Uterus (tissue), 4 donors: ENCODE measurements at places on chromosomes 7 and 10. TPM values are rescaled to one million over a fixed set of nuclear protein-coding genes. Genes with fewer than 3 reads are reported as not detected.

The DPYSL4 gene
- 1.5 TPM for total RNA-seq

The PTN gene
- 118 TPM for total RNA-seq

The NKX6-2 gene
- 0.14 TPM for total RNA-seq

The DDIT4 gene
- 123 TPM for total RNA-seq

The OPN1SW gene
- not detected for total RNA-seq

The BHLHA15 gene
- 1.6 TPM for total RNA-seq

The IFIT5 gene
- total RNA-seq = 7.7 TPM

The ATRNL1 gene
- total RNA-seq = 193 TPM

The BTBD16 gene
- total RNA-seq = 0.14 TPM

- peak; percentile 93 for DNase-seq
Measured at GRCh38 chr10:104120903-104121484, 977 bp upstream of the SFR1 start.

GRCh38 chr10:22853906-22854447, 73.9 kb upstream of the ARMC3 start:
- DNase-seq = no peak

DNA sequence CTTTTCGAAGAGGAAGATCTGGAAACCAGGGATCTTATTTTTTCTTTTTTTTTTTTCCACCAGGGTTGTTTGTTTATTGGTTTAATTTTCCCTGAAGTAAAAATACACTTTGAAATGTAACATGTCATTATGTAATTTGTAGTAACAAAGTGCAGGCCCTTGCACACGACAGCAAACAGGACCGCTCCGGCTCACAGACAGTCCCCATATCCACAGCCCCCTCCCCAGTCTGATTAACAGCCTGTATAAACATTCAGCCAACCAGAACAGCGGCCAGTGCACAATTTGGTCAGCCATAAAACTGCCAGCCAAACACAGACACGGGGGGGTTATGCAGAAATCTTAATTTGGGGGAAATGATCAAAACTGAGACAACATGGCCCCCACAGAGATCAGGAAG, 431.6 kb upstream of the NPVF start:
- peak; percentile 50 for DNase-seq

DNA sequence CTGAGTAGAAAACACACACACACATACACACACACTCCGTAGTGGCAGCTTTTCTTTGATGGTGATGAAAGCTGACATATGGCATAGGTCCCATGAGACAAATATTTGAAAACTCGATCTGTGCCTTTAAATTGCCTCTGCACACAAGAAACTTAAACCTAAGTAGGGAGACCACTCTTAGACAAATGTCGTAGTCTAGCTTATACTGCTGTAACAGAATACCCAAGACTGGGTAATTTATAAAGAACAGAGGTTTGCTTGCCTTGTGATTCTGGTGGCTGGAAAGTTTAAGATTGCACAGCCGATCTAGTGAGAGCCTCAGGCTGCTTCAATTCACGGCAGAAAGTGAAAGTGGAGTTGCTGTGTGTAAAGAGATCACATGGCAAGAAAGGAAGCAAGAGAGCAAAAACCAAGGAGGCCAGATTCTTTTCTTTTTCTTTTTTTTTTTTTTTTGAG, 489.4 kb upstream of the SORCS1 start:
- no peak for DNase-seq

DNA sequence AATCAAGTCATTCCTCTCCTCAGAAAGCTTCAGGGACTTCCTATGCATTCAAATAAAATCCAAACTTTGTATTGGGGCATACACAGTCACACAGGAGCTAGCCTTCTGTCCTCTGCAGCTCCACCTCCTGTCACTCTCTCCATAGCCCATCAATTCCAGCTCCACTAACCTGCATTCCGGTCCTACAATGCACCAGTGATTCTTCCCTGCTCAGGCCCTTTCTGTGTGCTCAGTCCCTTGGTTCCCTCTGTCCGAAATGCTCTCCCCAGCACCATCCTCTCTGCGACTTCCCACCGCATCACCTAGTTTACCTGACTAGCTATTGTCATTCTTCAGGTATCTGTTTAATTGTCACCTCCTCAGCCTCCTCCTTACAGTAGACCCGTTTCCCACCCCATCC, 26.4 kb upstream of the YAE1 start:
- DNase-seq = no peak

DNA sequence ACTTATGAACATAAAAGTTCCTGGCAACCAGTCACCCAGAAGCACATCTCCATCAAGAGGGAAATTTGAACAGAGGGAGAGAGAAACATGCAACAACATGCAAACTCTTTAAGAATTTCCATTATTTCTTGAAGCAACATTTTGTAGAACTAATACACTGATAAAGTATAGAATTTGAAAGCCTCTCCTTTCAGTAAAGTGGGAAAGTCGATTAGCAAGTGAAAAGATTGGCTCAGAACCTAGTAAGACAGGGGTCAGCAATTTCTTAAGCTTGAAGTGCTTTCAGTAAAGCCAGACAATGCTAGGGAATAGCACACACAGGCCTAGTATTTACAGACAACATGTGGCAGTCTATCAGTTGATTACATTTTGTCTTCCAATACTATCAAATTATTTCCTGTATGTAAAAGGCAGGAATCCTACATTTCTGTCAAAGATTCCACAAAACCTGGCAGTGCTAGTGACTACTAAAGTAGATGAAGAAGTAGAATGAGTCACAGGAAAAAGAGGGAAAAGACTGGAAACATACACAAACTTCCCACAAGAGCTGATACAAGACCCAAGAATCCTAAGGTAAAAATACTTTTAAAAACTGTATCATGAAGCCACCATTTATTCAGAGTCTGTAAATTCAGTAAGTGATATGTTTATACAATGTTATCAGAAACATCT, 25.2 kb downstream of the DNAJC1 start:
- DNase-seq = no peak

DNA sequence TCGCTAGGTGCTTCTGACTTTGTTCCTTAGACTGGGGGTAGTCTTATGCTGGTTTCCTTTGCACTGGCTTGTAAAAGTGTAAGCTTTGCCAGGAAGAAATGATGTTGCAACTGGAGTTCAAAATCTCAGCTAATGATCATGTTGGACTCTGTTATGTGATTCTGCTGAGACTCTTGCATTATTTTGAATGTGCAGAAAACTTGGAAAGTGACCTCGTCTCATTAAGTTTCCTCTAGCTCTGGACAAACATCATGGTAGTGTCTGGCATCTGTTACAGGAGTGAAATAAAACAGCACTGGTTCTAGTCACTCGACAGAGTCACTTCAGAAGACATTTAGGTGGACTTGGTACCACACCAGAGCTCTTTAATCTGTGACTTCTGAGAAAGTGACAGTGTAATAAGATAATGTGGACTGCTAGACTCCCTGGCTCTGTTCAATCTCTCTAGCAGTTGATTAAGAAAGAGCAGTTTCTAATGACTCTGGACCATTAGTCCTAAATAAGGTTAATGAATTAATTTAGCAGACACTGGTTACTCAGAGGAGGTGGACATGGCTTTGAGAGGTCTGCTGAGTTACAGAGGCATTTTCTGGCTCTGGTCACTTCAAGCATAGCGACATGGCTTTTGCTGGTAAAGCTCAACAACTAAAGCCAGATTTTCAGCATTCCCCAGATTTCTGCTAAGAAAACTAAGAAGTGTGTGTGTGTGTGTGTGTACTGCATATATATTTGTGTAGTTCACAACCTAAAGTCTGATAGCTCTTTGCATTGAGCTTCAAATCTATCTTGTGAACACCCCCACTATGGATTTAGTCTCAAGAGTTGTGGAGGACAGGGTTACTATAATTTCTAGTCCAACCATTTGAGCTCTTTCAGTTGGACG, 2.0 kb downstream of the NRP1 start:
- DNase-seq = no peak

DNA sequence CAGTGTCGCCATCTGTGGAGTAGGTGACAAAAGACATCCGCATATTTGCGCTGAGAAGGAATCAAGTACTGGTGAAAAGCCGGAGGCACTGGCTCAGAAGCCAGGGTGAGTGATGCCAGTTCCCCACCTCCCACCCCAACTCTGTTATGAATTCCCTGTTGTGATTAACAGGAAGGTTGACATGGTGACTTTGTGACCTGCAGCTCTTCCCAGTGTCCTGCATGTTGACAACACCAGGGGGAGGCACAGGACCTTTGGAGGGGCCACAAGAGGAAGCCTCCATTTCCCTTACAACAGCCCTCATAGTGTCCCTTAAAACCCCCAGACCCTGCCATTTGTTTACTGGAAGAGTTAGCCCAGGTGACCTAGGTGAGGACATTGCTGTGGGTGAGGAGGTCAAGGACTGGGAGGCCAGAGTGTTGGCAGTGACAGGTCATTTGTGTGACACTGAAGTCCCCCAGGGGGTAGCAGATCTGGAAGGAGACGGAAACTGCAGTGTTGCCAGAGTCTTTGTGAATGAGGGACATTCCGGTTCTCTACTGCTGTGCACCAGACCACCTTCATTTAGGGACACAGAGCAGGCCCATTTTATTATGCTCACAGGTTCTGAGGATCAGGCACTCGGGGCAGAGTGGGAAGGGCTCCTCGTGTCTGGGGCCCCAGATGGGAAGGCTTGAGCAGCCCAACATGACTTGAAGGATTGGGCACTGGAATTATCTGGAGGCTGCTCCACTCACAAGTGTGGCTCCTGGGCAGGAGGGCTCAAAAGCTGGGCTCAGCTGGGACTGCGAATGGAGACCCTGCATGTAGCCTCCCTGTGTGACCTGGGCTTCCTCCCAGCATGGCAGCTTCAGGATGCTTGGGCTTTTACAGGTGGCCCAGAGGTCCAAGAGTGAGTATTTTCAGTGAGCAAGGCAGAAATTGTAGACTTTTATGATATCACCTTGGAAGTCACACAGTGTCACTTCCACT, 13.0 kb upstream of the ANTXRL start:
- peak; percentile 4 for DNase-seq

- peak; percentile 64 for DNase-seq
Measured at GRCh38 chr7:140506788-140507464, 27.6 kb upstream of the MKRN1 start.

DNA sequence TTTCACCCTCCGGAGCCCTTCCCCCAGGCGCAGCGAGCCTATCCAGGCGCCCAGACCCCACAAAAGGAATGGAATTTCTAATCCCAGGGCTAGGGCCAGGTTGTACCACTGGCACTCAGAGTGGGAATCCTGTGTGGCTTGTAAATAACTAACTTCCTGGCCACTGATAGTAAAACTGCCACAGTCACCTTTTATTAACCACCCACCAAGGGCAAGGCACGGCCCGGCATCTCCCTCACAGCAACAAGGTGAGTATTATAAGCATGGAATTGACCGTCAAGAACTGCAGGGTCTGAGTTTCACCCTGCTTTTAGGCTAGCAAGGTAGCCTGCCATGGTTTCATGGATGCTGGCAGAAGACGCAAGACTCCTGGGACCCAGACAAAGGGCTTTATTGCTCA, 51.1 kb downstream of the SPOCK2 start:
- DNase-seq = no peak

GRCh38 chr10:81959016-81959415, 84.0 kb downstream of the NRG3 start:
- no peak for DNase-seq

- DNase-seq = no peak
Measured at GRCh38 chr10:14571866-14572507, 202.7 kb downstream of the FAM107B start.

- DNase-seq = no peak
Measured at GRCh38 chr7:67913604-67914003, 917.0 kb downstream of the TYW1 start.

GRCh38 chr7:142567201-142568075, 181.8 kb upstream of the PRSS1 start:
- DNase-seq = no peak

- DNase-seq = no peak
Measured at GRCh38 chr7:64876792-64877713, 26.0 kb upstream of the ZNF273 start.

DNA sequence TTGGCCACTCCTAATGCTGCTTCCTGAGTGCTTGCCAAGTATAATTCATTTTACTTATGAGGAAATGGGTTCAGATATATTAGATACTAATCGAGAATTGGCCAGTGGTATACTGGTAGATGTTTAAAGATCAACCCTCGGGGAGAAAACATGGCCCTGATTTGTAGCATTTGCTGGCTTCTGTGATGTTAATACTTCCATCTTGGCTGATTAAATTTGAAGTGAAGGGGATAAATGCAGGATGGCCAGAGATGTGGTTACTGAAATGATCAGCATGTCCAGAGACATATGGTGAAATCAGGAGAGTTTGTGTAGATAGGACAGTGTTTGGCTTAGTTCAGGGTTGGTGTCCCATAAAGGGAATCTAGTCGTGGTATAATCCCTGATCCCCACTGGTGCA, 11.2 kb downstream of the UBE2D4 start:
- DNase-seq = no peak

GRCh38 chr7:6714360-6714759, 7.6 kb upstream of the ZNF12 start:
- no peak for DNase-seq

GRCh38 chr7:101826081-101826835, 8.8 kb downstream of the CUX1 start:
- DNase-seq = no peak

DNA sequence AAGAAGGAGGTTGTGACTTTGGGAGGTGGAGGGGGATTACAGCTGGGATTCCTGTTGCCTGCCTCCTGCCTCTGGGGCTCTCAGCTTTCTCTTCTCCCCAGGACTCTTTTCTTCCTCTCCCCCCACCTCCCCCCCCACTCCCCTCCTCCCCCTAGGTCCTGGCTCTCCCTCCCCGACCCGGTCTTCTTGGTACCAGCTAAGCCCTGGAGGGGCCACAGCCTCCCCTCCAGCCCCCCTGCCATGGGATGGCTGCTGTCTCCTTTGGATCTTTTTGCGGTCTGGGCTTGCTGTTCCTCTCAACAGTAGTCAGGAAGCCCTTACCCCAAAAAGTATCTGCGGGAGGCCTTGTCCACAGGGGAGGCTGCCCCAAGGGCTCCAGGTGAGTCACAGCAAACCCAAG, 33.5 kb upstream of the LEP start:
- no peak for DNase-seq

GRCh38 chr10:65135508-65135907, 1614.3 kb downstream of the REEP3 start:
- DNase-seq = no peak
